ENCODE measurements at places on chromosomes 3 and 15. TPM values are rescaled to one million over a fixed set of nuclear protein-coding genes. Genes with fewer than 3 reads are reported as not detected.
A peak's percentile ranks its signal among the peaks of the same experiment; 100 is the strongest.

DNA sequence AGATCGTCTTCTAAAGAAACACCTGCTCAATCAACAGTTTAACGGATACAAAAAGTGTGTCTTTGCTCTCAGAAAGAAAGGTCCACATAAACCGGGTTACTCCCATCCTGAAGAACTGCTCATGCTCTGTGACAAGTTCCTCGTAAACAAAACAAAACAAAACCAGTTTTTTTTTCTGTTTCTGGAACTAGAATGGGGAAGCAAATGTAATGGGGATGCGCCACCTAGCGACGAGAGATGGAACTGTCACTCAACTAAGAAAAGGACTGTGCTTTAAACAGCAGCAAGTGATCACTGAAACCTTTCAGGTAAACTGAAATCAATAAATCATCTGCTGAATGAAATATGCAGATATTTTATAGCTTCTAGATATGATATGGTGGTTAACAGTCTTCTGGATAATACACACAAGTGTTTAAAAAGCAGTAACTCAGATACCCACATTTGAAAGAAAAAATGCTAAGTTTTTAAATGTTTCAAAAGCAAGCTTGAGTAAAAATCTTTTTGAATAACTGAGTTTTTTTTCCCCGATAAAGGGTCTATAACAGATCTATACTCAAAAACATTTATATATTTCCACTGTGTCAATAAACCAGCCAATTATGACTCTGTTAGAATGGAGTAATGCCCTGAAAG, 10.9 kb downstream of the TM2D3 start:
- peak; percentile 61 for DNase-seq

GRCh38 chr3:128270559-128271492, 117.5 kb downstream of the EEFSEC start:
- DNase-seq, result no peak

DNA sequence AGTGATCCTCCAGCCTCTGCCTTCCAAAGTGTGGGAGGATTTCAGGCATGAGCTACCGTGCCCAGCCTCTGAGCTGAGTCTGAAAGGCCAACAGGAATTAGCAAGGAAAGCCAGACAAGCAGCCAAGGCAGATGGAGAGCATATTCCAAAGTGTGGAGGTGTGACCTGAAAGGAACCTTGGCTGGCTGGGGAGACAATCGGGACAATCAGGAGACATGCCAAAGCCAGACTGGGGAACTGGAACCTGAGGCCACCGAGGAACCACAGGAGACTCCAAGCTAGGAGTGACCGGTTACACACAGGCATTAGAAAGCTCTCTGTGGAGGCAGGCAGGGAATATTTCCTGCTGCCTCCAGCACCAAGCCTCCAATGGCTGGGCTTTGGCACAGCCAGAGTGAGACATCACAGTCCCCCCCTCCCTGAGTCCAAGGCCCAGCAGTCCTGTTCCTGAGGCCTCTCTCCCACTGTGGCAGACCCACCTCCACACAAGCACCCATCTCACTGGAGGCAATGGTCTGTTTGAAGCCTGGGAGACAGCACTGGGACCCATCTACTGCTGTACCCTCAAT, 4.5 kb upstream of the C15orf39 start:
- no peak for DNase-seq

Gene SLCO2A1
- 0.11 TPM for total RNA-seq

Gene GRAMD2A
- total RNA-seq, result not detected
